ENCODE measurements at places on chromosomes 6 and 20. TPM values are rescaled to one million over a fixed set of nuclear protein-coding genes. Genes with fewer than 3 reads are reported as not detected.

DNA sequence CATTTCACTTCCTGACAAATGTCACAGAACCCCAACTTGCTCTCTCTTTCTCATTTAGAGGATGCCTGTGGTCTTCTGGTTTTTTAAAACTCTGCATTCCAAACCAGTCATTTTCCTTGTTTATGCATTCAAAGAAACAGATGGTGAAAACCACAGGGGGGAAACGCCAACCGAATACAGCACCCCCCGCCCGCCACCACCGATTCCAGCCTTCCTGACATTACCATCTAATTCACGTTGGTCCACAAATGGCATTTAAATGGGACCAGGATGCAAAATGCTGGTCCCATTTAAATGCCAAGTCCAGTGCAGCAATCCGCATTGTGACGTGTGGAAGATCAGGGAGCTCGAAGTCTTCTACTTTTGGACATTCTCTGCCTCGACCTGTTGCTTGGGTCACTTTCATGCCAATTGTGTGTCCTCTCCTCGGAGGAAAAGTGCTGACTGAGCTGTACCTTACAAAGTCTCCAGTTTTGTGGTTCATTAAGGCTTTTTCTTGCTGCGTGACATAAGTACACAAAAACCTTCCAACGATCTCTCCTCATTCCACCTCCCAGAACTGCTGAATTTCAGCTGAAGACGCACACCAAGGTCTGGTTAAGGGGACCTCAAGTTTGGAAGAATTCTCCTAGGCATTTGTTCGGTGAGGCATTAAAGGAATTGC, 35.8 kb downstream of the NEDD9 start:
- DNase-seq: no peak

GRCh38 chr6:141164042-141164743, 968.5 kb upstream of the GJE1 start:
- no peak for DNase-seq

DNA sequence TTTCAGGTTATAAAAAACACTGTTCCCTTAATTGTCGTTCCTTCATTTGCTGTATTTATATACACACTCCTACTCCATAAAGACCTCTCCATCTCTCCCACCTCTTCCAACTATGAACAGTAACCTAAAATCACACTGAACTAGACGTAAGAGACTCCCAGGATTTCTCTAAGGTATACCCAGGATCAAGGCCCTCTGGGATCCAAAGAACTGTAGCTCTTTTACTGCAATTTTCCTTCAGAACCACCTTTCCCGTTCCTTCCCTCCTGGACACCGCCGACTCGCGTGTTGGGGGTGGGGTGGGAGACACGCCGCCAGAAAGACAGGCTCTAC, 680 bp downstream of the LATS1 start:
- no peak for DNase-seq

- DNase-seq: no peak
Observed at GRCh38 chr6:44665683-44666082, 278.2 kb downstream of the CDC5L start.

DNA sequence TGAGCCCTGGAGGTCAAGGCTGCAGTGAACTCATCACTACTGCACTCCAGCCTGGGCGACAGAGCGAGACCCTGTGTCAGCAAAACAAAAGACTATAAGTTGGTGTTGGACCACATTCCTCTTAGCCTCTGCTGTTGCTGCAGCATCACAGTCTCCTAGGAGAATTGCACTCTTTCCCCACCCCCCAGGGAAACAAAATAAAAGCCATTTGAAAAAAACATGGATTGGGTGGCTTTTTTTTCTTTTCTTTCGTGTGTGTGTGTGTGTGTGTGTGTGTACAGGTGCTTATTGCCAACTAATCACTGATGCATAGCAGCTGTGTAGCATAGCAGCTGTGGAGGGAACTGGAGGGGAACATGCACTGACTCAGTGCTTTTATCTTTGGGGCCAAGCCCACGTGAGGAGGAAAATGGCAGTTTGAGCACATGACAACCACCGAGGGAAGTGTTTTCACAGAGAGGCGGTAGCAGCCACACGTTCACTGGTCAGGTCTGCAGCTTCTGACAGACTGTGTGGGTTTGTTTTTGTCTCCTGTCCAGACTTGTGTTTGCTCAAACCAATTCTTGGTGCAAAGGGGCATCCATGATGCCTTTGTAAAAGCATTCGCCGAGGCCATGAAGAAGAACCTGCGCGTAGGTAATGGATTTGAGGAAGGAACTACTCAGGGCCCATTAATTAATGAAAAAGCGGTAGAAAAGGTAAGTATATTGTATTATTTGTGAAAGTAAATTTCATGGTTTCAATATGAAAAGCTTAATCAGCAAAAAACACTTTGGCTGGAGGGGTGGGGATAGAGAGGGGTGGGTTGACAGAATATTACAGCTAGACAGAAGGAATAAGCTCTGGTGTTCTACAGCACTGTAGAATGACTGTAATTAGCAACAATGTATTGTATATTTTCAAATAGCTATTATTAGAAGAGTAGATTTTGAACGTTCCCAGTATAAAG, 27.7 kb downstream of the ALDH5A1 start:
- DNase-seq: no peak

- DNase-seq: no peak
Observed at GRCh38 chr6:20334334-20334733, 67.3 kb upstream of the E2F3 start.

DNA sequence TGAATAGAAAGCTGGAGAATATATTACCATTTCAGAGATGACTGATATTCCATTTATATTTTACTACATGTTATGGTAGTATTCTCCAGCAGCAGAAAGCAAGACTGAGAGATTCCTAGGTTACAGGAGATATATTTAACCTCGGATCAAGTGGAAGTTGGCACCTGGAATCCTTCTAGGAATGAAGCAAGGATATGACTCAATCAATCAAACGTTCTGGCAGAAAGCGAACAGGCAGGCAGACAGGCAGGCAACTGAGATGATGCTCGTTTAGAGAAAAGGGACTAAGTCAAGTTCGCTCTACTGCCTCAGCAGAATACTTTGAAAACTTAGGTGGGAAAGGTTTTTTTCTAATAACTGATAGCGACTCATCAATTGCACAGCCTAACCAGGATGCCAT, 46.2 kb downstream of the PAK5 start:
- DNase-seq: no peak

DNA sequence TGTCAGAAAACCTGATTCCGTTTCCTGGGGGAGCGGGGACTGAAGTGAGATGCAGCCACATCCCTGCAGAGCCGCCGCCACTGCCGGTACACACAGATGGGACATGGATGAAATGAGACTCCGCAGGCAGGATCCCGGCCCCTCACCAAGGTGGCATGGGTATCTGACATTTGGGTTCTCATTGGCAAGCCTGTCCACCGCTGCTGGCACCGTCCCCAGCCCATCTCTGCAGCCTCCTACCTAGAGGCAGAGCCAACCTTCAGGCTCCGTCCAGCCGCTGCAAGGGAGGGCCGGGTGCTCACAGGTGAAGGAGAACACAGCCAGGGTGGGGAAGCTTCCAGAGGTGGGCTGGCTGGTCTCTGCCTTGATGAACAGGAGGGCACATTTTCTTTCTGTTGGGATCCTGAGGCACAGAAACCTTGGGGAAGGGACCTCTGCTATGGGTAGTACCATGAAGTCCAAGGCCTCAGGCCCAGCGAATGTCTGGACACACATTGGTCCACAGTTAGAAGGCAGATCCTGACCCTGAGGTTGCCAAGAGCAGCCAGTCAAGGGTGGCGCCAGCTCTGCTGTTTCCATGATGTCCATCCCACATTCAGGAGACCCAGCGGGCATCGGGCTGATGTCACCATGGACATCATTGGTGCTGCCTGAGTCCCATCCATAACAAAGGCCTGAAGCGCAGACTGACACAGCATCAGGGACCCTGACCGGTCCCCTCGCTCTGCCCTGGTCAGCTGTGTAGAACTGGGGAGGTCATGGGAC, 177.4 kb downstream of the TAF4 start:
- DNase-seq: no peak

DNA sequence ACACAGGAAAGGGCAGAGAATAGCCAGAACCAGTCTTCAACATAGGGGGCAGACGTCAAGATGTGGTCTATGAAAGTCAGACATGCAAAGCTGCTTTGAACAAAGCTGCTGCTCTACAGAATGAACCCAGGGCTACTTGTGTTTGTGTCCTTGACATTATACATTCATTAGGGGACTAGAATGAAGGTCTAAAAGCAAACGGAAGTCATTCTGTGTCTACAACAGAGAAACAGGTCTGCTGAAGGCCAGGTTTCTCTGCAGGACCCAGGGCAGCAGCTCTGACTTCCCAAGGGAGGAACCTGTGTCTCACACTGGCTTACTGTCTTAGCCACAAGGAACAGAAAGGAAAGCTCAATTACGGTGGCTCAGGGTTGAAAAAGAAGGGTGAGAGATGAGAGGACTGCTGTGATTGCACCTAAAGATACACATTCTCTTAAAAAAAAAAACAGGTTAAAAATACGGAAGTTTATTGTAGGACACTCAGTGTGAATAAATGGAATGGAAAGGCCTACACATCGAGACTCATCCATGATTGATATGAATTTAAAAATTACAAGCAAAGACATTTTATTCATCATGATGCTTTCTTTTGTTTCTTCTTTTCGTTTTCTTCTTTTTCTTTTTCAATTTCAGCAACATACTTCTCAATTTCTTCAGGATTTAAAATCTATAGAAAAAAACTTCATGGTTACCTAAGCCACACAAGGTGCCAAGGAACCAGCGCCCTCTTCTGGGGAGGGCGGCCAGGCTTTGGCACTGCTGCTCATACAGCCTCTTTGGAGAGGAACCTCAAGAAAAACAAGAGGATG, 6.7 kb downstream of the PSMA7 start:
- DNase-seq: peak; percentile 82

- DNase-seq: peak; percentile 93
Observed at GRCh38 chr6:108835218-108835850, 12.9 kb upstream of the ARMC2 start.

GRCh38 chr6:134640975-134641429, 308.9 kb downstream of the ALDH8A1 start:
- peak; percentile 69 for DNase-seq

GRCh38 chr6:116011520-116011919, 49.2 kb downstream of the FRK start:
- DNase-seq: no peak

GRCh38 chr20:62677678-62678077, 31.0 kb upstream of the NTSR1 start:
- no peak for DNase-seq

GRCh38 chr6:138865480-138866109, 69.7 kb downstream of the ECT2L start:
- DNase-seq: no peak

GRCh38 chr6:97626671-97627441, 343.8 kb upstream of the MMS22L start:
- no peak for DNase-seq

DNA sequence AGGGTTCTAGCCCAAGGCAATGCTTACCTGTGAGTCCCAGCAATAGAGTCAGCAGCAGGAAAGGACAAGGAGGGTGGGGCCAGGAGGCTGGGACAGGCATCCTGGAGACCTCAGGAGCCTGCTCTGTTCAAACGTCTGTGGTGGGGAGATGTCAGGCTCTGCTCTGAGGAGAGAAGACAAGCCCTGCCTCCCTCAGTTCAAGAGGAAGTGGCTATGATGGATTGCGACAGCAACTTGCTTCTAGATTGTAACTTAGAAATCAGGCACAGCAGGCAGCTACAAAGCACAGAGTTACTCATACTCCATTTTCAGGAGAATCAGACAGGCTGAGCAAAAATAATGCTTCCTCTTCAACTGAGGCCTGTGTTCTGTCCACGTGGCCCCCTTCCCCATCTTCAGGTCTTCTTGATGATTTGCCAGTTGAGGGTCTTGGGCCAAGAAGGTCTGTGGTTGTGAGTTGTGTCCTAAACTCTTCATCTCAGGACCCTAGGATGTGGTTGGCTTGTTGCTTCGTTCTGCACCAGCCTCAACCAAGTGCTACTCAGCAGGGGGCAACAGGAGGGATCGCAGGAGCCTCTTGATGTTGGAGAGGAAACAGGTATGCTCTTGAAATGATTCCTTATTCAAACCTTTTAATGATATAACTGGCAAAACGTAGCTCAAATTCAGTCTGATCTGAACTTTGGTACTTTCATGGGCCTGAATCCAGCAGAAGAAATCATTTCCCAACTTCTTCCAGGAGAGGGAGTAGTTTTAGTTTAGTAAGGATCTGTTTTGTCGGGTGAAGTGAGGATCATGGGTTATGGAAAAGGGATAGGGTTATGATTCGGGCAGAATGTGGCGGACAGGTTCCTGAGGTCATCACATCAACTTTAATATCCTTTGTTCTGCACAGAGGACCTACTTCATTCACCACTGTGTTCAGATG, 31.0 kb downstream of the SIRPB1 start:
- no peak for DNase-seq

GRCh38 chr6:157228426-157229131, 94.7 kb downstream of the TMEM242 start:
- no peak for DNase-seq

DNA sequence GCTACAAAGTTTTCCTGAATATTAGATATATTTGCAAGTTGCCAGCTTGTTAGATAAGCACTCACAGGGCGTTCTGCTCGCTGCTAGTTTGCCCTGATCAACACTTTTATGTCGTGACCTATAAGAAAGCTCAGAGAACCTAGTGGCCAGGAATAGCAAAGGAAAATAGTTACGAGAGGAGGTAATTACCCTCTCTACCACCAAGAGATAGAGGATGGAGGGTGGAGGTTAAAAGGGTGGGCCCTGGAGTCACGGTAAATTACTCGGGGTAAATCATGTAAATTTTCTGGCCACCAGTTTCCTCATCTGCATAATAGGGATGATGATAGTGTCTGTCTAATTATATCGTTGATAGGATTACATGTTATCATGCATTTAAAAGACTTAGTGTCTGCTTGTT, 87.2 kb downstream of the JPH2 start:
- no peak for DNase-seq

DNA sequence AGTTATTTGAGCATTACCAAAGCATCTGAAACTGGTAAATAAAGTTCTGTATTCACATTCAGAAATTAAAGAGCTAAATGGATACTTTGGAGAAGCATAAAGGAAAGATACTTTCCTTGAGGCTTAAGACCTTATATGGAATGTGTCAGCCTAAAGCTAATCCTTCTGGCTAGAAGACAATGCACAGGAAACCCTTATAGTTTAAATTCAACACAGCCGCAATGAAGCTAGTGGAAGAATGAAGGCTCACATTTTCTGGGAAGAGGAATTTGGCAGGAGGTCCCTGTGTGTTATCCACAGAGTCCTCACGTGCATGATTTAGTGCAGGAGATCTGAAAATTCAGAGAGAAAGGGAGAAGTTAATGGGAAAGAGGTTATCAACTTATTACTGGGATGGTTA, 21.5 kb upstream of the CHD6 start:
- no peak for DNase-seq

- DNase-seq: no peak
Observed at GRCh38 chr6:125076482-125076742, 77.2 kb upstream of the TPD52L1 start.

- DNase-seq: no peak
Observed at GRCh38 chr6:10556992-10557391, 35.8 kb downstream of the GCNT2 start.

- no peak for DNase-seq
Observed at GRCh38 chr20:56750430-56750829, 121.3 kb downstream of the TFAP2C start.

CHRNA4 gene
- not detected for total RNA-seq

ULBP1 gene
- total RNA-seq: 0.09 TPM

LINC00237 gene
- total RNA-seq: not detected

UBD gene
- 2.7 TPM for total RNA-seq

CALHM4 gene
- not detected for total RNA-seq

Measured in left colon (tissue), 2 donors.